DMS53 (cell line): ENCODE measurements at places on chromosomes 5 and 9.
A peak's percentile ranks its signal among the peaks of the same experiment; 100 is the strongest.

DNA sequence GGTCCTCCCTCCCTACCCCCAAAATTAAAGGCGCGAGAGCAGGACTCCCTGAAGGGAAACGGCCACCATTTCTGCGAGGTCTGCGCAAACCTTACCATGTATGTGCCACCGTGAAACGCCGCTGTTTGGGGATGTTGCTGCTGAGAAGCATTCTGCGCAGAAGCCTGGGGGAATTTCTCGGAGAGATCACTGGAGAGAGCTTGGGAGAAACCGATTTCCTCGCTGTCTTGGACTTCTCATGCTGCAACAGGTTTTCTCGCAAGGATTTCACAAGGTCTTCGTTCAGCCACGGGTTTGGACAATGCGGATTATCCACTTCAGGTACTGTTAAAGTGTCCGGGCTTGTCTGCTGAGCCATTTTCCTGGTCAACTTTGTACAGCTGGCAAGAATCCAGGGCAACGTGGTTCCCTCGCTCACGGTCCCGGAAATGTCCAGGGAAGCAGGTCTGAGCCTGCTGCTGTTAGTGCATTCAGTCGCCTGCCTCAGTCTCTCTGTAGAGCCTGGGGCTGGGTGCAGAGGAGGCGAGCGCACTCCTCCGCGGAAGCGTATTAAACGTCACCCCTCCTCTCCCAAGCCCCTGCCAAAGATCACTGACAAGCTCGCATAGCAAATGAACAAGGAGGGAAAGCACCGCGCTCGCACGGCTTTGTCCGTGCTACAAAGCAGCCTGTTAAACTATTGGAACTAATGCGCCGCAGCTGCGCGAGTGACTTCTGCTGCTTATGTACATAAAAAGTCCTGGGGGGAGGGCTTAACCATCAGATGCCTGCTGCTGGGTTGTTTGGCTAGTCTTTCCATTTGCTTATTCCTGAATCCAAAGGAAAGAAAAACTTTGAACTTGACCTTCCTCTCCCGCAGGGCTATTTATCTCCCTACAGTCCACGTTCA is 125.1 kb downstream of the PDE4D start:
- DNase-seq = peak; percentile 91

DNA sequence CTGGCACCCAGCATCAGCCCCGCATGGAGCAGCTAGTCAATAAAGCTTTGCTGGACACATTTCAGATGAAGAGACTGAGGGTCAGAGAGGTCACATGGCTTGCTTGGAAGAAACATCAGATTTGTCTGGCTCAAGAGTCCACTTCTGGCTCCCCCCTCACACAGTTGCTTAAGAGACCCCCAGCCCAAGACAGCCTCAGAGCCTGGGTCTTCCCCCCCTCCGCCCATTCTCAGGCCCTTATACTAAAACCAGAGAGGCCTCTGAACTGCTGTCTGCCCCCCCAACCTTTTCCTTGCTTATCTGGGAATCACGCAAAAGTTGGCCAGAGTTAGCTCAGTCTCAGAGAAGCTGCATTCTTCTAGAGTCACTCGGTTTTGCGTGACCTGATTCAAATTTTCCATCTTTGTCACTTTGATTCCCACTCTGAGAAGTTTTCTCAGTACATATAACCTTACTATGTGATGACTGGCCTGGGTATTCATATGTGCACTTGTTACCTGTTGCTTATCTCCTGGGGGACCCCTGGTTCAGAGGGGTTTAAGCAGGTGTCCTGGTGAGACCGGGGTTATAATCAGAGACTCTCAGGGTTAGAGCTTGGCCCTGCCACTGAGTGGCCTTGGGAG is 145.4 kb upstream of the IER5L start:
- no peak for DNase-seq

DNA sequence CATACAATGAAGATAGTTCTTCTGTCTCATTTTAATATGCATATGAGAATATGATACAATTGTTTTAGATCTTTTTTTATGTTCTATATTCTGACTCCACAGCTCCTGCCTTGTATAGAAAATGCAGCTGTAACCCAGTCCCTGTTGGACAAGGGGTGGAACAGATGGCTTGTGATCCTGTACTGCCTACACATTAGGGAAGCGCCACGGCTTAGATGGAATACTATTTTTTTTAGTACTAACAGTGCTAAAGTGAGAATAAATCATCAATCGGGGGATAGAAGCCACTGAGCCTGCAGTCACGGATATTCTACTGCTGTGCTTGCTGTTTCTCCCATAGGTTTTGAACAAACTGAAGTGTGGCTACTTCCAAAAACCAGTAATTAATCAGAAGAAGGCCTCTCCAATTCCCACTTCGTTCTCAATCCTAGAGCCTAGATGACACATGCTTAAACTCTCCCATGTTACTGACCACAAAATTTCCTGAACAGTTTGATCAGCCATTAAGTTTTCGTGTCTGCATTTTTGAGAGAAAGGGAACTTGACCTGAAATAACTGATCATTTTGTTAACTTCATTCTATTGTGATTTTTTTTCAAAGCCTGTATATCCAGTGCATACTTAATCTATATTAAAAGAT is 150.3 kb downstream of the CDH18 start:
- no peak for DNase-seq

GRCh38 chr5:39526914-39527477 is 102.2 kb upstream of the DAB2 start:
- peak; percentile 54 for DNase-seq

DNA sequence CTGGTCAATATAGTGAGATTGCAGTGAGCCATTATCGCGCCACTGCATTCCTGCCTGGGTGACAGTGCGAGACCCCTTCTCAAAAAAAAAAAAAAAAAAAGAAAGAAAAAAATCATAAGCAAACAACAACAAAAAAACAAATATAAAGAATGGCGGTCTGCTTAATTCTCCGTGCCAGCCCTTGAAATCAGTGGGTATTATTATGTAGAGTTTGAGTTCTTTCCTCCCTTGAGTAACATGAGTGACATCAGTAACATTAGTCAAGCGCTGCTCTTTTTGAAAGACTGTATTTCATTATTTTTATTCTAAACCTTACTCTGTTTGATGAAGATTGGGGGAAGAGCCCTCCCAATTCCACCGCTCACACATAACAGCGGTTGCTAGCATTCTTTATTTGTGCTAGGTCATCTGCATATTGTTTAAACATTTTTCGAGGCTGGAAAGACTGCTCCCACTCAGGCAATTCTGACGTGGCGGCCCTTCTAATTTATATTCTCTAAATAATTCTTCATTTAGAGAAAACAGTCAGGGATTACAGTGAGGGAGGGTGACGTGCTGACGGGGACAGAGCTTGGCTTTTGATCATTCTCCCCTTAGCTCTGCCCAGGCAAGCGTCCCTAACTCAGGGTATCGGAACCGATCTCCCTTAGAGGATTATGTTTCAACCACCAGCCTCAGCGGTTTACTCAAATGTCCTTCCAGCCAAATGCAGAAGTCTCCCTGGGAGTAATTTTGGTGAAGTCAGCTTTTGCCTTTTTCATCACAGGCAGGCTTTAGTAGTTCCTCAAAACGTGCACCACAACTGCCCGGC is 860 bp upstream of the MARCHF6 start:
- peak; percentile 88 for DNase-seq

DNA sequence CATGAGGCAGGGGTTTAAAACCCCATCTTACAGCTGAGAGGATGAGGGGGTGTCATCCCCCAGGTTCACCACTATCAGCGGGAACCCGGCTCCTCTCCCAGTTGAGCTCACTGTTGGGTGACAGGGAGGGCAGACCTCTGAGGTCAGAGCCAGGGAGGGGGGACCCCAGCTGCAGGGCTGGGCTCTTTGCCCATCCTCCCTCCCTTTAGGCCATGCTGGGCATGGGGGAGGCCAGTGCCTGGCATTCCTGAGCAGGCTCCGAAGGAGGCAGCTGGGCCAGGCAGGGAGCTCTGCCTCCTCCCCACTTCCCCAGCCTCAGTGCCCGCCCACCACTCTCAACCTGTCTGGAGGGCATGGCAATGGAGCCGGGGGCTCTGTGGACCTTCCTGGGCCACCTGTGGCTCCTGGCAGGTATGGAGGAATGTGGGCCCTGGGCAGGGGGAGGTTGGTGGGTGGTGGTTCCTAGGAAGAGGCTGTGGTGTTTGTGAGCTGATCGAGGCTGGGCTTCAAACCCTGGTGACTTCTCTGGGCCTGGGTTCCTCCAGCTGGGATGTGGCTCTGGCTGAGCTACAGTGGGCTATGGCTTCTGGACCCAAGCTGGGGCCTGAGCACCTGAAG is 12.6 kb downstream of the CRB2 start:
- no peak for DNase-seq

DNA sequence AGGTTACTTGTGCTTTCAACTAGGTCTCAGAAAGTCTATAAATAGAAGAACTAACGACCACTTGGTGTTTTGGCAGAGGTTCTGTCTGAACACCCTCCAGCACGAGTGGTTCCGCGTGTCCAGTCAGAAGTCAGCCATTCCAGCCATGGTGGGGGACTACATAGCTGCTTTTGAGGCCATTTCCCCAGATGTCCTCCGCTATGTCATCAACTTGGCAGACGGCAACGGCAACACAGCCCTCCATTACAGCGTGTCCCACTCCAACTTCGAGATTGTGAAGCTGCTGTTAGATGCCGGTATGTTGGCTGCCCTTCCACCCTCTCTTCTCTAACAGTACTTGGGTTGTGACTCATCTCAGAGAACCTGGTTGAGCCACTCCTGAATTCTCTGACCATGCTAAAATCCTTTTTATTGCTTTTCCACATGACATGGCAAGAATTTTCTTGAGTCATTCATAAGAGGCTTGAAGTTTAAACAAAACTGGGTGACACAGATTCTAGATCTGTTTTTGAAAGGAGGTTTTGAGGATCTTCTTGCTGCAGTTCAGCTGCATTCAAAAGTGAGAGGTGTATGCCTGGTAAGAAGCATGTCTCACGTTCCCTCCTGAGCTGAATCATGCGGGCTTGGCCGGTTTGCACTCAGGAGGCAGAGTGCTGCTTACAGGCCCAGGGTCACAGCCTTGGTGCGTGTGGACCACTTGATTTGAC is 103.1 kb upstream of the DMRT1 start:
- peak; percentile 50 for DNase-seq

DNA sequence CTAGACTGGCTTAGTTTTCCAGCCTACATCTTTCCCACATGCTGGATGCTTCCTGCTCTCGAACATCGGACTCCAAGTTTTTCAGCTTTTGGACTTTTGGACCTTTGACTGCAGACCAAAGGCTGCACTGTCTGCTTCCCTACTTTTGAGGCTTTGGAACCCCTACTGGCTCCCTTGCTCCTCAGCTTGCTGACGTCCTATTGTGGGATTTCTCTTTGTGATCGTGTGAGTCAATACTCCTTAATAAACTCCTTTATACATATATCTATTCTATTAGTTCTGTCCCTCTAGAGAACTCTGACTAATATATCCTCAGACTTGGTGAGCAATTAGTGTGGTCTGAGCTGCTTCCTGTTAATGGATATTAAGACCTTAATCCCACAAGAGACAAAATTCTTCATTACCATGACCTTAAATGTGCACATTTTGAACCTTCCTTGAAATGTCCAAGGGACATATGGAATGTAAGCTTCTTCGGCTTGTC is 752.9 kb downstream of the CDH18 start:
- DNase-seq = no peak

DNA sequence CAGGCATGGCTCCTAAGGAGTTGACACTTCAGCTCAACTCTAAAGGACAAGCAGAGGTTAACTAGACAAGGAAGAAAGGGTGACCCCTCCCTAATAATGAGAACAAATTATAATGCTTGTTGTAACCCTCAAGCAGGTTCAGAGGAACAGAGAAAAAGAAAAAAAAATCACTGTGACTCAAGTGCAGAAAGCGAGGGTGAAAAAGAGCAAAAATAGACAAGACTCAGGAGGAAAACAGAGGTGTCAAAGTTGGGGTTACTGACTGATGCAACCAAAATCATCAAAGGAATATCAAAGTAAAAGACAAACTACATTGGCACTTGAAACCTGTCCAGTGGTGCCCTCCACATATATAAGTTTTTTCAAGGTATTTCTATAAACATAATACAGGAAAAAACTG is 28.4 kb downstream of the FBXW11 start:
- no peak for DNase-seq

DNA sequence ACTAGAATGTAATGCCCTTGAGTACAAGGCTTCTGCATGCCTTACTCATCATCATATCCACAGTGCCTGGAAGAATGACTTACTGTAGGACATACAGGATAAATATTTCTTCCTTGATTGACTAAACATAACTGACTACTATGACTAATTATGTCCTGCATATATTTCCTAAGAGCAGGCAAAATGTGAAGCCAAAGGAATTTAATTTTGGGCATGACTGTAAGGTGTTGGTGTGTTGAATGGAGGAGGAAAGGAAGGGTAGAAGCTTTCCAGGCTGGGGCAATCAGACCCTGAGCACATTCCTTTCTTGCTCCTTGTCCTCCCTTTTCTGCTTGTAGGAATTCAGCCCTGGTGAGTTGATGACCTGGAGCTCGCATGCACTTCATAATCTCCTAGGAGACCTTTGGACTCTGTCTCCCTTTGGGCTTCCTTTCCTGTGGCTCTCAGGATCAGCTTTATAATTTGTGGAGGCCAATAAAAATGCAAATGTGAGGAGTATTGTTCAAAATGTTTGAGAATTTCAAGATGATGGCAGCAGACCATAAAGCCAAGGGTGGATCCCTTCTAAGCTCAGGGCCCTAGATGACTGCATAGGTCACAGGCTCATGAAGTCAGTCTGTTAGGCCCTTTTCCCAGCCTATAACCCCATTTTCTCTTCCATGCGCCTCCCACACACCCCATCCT is 174.0 kb downstream of the HMHB1 start:
- peak; percentile 14 for DNase-seq

GRCh38 chr9:13942695-13943094 is 371.2 kb downstream of the NFIB start:
- peak; percentile 57 for DNase-seq

GRCh38 chr5:174329738-174330137 is 284.2 kb downstream of the NSG2 start:
- no peak for DNase-seq

DNA sequence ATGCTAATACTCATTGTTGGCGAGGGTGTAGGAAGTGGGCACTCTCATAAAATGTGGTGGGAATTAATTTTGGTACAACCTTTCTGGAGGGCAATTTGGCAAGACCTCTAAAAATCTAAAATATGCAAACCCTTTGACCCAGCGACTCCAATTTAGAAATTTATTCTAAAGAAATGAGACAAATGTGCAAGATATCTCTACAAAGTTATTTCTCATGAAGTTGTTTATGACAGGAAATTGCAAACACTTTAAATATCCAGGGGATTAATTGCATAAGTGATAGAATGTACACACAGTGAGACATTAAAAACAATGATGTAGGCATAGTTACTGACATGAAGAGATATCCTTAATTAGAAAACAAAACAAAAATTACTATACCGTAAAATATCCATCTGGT is 246.3 kb upstream of the MAP3K1 start:
- DNase-seq = no peak

DNA sequence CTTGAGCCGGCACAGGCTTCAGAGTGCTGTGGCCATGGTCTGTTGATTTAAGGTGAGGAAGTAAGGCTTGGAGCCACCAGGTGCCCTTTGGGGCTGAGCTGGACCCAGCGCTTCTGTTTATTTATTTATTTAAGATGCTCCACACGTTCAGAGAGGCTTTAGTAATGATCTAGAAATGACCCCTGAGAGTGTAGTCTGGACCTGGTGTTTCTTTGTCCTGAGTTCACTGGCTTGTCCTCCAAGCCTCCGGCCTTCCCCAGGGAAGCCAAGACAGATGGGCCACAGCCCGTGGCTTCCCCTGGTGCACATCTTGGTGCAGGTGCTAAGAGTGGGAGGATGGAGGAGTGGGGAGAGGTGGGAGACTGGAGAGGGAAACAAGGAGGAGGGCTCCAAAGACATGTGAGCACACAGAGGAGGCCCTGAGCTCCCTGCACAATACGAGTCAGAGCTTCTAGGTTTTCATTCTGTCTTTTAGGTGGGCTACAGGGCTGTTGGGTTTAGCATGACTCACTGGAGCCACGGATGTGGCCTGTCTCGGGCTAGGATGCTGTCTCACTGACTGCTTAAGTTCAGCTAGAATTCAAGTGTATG is 56.9 kb downstream of the AHRR start:
- DNase-seq = peak; percentile 93
